ENCODE measurements at places on chromosomes 2 and 18.

DNA sequence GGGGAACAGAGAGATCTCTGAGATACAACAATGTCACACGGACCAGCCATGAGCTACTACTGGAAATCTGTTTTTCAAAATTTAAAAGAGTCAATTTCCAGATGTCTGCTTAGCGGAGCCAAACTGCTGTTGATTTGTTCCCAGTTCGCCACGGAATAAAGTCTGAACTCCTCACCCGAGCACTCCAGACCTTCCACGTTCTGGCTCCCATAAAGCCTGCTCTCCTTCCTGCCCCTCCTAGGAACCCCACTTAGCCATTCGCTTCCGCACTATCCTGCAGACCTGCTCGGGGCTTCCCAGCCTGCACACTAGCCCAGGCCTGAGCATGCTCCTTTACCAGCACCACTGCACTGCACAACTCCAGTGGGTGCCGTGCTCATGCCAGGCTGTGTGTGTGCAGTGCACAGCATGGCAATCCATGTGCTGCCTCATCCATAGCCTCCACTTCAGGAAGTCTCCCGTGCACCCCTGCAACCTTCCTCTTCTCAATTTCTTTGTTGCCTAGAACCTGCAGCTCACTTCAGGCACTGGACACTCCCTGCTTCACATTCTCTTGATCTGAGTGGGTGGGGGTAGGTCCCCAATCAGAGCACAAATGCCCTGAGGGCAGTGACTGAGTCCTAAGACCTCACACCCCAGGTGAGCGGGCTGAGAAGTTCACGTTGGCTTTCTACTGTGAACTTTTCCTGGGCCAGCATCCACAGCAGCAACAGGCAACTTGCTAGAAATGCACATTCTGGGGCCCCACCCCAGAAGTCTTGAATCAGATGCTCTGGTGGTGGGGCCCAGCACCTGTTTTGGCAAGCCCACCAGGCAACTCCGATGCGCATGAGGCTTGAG lies 53.7 kb downstream of the ZBTB7C start:
- no peak for DNase-seq

DNA sequence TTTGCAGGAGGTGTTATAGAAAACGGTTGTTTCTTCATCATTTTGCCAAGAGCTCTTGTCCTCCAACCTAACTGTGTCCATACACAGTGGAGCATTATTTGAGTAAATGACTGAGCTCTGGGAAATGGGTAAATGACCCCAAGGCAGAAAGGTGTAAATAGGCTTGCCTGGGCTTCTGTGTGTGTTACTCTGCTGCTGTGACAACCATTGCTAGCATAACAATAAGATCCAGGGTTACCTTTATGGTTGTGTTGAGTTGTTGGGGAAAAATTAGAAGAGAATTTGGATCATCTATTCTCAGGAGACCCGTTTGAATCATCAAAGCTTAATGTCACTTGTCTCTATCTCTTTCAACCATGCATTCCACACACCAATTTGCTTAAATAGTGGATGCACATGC lies 672.7 kb downstream of the DPP10 start:
- DNase-seq: no peak

GRCh38 chr2:105032476-105032875 lies 5.4 kb upstream of the MRPS9 start:
- DNase-seq: no peak

DNA sequence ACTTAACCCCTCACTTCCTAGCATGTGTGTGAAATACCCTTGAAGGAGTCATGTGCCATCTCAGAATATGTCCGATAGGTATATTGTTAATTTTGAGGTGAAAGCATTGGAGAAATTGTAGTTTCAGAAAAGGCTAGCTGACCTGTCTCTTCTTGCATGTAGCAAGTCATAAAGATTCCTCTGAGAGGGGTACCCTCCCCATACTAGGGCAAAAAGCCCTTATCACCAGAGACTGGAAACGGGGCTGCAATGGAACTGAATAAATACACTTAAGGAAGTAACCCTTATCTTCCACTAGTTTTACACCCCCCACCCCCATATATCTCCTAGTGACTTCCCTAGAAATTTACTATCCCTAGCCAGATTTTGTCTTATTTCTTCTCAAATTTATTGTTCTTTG lies 1.8 kb upstream of the SF3B6 start:
- peak; percentile 3 for DNase-seq

DNA sequence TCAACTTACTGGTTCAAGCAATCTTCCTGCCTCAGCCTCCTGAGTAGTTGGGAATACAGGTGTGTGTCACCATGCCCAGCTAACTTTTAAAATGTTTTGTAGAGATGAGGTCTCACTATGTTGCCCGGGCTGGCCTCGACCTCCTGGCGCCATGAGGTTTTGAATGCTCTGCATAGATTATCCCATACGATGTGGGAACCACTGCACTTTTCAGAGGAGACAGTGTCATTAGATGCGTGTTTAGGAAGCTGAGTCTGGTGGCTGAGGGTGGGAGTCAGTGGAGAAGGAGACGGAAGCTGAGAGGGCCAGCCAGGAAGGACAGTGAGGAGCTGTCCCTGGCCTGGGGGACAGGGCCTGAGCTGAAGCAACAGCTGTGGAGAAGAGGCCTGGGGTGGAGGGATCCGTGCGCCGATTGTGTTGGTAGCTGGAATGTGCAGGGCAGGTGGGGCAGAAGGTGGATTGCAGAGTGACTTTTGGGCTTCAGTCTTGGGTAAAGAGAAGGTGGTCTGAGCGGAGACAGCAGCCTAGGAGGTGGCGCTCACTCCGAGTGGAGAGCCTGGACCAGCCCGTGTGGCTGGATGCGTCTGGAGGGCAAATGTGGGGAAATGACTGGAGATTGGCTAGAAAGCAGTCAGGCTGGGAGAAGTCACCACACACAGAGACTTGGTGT lies 68.0 kb downstream of the LDLRAD4 start:
- DNase-seq: no peak

- DNase-seq: no peak
Observed at GRCh38 chr2:162720559-162721271, 117.9 kb downstream of the KCNH7 start.

DNA sequence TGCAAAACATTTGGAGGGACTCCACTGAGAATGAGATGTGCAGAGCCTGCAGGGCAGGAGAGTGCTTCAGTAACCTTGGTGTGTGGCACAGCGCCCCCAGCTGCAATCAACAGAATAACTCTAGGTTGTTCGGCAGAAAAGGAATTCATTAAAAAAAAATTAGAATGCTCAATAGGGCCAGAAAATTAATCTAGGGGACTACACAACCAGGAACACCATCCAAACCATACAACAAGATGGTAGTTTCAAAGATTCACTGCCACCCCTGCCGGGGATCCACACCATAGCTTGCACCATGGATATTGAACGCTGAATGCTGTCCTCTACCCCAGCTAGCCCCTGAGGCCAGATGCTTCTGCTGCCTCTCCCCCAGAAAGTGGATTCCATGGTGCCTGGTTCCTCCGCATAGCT lies 50.1 kb downstream of the THUMPD2 start:
- peak; percentile 31 for DNase-seq

DNA sequence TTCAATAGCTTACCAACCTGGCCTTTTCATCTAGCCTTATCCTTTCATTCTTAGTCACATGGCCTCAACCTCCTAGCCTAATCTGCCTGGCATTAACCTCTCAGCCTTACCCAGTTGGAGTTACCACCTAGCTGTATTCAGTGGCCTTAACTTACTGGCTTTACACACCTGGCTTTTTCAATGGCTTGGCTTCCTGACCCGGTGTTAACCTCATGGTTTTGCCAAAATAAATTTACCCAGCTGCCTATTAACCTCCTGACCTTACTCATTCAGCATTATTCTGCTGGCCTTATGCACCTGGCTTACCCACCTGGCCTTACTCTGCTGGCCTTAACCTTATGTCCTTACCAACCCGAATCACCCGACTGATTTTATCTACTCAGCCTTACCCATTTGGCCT lies 135.5 kb upstream of the ZSWIM2 start:
- DNase-seq: no peak

GRCh38 chr18:48751727-48752468 lies 198.9 kb downstream of the SMAD7 start:
- DNase-seq: no peak

DNA sequence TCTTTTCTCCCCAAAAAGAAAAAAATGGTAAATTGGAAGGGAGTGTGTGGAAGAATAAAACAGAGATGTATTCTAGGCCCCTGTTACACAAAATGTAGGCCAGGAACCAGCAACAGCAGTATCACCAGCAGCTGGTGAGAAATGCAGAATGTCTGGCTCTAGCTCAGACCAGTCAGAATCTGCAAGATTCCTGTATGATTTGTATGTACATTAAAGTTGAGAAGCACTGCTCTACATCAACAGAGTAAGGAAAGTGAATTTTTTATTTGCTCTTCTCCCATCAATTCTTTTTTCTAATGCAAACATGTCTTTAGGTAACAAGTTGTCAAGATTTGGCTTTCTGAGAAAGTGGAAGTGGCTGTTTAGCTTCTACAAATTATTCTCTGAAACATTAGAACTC lies 235.4 kb upstream of the FANCL start:
- no peak for DNase-seq

DNA sequence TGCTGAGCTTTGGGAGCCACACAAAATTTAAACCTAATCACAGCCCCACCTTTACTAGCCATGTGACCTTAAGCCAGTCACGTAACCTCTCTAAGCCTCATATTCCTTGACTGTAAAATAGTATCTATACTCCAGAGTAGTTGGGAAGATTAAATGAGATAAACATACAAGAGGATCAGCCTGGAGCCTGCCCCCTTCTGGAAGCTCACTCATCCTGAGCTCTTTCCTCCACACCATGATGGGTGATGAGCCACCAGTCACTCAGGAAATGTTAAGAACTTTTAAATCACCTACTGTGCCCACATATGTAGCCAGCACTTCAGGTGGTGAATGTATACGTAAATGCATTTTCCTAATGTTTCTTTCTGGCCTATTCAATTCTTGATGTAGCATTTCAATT lies 195.9 kb upstream of the DDX18 start:
- DNase-seq: no peak

GRCh38 chr2:149616681-149617456 lies 29.3 kb upstream of the MMADHC start:
- no peak for DNase-seq

- DNase-seq: peak; percentile 77
Observed at GRCh38 chr18:48868468-48869466, 82.0 kb downstream of the SMAD7 start.

- DNase-seq: peak; percentile 14
Observed at GRCh38 chr18:77111449-77111848, 21.1 kb downstream of the MBP start.

GRCh38 chr18:79528846-79529245 lies 133.1 kb downstream of the NFATC1 start:
- peak; percentile 85 for DNase-seq

- DNase-seq: no peak
Observed at GRCh38 chr2:101116841-101117552, 34.2 kb downstream of the TBC1D8 start.

DNA sequence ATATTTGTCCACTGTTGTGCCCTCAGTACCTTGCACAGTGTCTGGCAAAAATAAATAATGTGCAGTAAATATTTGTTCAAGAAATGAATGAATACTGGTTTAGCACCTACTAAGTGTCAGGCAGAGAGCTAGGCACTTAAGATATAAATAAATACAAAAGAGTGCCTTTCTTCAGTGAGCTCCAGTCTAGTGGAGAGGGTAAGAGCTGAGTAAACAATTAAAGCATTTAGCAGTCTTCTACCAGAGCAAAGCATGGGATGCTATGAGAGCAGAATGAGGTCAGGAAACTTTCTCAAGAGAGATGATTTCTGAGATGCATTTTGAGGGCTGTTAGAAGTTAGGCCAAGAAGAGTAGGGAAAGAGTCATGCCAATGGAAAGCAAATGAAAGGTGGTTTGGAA lies 314.7 kb downstream of the DSC3 start:
- DNase-seq: no peak

DNA sequence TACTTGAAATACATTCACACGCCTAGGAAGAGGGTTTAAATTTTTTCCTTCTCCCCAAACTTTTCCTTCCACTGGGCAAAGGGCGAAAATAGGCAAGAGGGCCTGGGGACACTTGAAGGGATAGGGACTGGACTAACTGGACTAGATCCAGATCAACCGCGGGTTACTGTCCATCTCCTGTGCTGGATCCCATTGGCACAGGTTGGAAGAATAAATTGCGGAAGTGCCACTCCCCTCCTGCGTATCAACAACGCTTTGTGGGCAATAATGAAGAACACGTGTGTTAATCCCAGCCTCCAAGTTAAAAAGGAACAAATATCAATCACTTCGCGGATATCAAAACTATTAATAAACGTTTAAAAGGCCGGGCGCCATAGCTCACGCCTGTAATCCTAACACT lies 1.7 kb upstream of the FZD5 start:
- no peak for DNase-seq

DNA sequence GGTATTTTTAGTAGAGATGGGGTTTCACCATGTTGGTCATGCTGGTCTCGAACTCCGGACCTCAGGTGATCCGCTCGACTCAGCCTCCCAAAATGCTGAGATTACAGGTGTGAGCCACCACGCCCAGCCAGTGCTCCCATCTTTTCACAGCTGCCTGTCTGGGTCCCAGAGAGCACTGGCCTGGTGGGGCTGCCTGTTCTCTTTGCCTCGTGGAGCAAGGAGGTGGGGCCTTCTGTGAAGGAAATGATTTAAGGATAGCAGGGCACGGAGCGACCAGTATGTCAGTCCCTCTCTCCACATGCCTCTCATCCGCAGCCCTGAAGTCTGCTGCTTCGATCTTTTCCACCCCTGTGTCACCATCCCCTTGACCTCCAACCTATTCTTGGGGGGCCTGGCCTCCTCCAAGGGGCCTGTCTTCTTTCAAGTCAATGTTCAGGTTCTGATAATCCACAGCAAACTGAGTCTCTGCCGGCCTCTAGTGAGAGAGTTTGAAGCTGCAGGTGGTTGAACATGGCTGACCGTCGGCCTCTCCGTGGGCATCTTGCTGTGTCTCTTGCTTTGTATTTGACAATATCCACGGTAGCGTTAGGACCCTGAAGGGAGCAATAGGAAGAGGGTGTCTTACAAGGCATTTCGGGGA lies 28.2 kb upstream of the GIGYF2 start:
- DNase-seq: no peak

- no peak for DNase-seq
Observed at GRCh38 chr2:3142210-3142609, 235.4 kb downstream of the EIPR1 start.

- DNase-seq: no peak
Observed at GRCh38 chr18:58042826-58043490, 1.1 kb upstream of the NEDD4L start.

DNA sequence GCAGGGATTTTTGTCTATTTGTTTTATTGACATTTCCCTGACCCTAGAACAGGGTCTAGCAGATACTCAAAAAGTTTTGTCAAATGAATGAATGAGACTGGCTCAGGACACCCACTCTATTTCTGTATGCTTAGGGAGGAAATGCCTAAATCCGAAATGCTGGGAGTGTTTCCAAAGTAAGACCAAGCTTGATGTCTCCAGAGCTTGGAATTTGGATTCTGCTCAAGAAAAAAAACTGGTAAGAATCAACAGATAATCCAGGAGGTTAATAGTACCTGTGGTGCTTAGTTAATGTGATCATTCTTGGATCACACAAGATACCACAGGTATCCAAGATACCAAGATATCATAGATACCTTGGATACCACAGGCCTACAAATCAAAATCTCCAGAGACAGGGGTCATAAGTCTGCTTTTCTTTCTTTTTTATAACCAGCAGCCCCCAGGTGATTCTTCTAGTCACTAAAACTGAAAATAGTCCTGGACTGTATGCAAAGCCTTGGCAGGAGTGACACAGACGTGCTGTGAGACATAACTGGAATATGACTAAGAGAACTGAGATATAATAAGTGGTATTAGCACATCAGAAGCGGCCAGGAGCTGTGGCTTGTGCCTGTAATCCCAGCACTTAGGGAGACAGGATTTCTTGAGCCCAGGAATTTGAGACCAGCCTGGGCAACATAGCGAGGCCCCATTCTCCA lies 39.9 kb upstream of the SP3 start:
- DNase-seq: peak; percentile 35

- no peak for DNase-seq
Observed at GRCh38 chr2:72719416-72719815, 106.4 kb downstream of the EXOC6B start.
